ENCODE measurements at places on chromosomes 11 and 22.

GRCh38 chr11:20854215-20854955 lies 185.0 kb downstream of the NELL1 start:
- DNase-seq = no peak

DNA sequence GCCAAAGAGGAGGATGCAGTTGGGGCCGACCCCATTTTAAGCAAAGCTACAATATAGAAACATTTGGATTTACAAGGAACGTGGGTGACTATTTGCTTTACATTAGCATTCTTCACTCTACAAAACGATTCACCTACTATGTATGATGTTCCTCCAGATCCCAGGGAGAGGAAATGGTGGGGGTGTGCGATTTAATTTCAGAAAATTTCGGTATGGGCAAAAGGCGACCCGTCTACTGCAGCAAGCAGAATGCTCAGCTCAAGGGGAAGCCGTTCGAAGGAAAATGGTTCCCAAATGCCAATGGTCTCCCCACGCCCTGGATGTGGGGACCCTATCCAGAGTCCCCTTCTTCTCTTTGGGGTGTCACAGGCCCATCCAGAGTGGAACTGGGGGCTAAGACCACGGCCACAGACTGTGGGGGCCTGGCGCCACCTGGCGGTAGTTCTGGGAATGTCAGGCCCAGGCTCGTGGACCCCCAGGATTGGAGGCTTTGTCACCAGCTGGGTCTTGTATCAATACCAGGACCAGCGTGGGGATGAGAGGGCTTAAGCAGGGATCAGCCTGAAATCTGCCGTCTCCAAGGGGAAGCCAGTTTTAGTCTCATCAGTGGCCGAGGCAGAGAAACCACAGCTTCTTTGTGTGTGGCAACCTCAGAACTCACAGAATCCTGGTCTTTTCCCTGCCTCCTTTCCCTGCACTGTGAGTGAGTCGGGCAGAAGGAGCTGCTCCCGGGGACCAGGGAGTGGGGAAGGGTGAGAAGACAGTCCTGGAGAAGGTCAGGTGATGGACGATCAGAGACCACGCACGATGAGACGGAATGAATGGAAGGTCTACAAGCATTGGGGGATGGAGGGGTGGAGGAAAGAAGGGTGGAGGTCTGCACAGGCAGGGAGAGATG lies 8.4 kb downstream of the LRRC10B start:
- no peak for DNase-seq

- no peak for DNase-seq
Measured at GRCh38 chr22:45446216-45446615, 32.7 kb downstream of the RIBC2 start.

DNA sequence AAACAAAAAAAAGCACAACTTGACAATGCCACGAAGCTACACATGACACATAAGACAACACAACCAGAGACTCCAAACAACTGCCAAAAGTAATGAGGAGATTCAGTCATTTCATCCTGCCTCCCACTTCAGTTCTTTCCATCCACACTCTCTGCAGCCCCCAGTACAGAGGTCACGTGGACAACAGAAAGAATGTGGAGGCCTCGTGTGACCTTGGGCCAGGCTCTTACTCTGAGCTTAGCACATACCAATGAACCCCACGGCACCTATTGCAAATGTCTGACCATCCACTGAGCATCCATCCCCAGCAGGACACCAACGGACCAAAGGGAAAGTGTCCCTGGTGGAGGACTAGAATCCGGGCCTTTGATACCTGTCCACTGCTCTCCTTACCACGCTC lies 12.5 kb downstream of the CBX7 start:
- no peak for DNase-seq

GRCh38 chr22:49015993-49016908 lies 811.4 kb downstream of the BRD1 start:
- DNase-seq = no peak

GRCh38 chr11:92225568-92226330 lies 1.1 kb downstream of the FAT3 start:
- DNase-seq = no peak

DNA sequence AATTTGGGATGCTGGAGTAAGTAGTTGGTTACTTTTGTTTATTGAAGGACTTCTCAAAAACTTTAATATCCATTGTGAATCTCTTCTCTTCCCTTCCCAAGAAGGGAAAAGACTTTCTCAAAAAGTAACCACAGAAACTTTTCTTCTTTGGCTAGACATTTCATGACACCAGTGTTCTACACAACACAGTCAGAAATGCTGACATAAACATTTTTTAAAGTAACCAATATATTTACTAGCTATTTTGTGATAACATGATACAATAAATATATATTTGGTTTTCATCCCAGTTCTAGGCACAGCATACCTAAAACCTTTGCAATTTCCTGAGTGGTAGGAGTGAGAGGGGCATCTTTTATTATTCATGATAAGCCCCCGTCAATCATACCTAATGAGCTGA lies 47.8 kb downstream of the FAM118A start:
- DNase-seq = no peak

DNA sequence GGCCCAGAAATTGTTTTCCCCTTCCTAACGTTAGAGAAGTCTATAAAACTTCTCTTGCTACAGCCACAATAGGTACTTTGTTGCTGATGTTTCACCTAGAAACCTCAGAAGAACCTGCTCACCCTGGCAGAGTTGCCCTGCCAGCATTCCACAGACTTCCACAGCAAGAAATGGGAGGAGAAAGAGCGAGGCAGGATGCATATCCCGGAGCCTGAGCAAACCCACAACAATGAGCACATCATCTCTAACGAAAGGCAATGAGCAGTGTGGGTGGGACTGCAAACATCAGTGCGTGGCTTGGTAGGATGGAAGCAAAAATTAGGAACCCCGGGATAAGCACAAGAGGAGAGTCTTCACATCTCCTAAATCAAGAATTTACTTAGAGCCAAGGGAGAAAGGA lies 892.3 kb downstream of the OPCML start:
- no peak for DNase-seq

- no peak for DNase-seq
Measured at GRCh38 chr11:134228625-134229024, 4.2 kb downstream of the VPS26B start.

DNA sequence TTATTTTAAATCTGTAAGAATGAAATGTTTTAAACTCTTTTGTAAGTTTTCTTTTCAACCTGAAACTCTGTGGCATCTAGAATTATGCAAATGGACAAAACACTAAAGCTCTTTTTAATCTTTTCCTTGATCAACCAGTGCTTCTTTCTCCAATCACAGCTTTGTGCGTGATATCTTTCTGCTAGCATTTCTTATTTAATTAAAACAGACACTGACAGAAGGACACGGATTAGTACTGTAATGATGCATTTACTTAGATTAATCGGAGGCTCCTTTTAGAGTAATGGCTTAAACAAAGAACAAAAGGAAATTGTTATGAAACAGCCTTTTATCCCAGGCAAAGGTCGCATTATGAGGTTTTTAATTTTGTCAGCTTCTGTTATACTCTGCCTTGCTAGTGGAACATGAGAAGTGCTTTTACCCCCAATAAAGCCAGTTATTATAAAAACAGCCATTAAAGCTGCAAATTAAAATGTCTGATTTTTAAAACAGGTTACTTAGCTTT lies 48.5 kb upstream of the SOX6 start:
- no peak for DNase-seq

DNA sequence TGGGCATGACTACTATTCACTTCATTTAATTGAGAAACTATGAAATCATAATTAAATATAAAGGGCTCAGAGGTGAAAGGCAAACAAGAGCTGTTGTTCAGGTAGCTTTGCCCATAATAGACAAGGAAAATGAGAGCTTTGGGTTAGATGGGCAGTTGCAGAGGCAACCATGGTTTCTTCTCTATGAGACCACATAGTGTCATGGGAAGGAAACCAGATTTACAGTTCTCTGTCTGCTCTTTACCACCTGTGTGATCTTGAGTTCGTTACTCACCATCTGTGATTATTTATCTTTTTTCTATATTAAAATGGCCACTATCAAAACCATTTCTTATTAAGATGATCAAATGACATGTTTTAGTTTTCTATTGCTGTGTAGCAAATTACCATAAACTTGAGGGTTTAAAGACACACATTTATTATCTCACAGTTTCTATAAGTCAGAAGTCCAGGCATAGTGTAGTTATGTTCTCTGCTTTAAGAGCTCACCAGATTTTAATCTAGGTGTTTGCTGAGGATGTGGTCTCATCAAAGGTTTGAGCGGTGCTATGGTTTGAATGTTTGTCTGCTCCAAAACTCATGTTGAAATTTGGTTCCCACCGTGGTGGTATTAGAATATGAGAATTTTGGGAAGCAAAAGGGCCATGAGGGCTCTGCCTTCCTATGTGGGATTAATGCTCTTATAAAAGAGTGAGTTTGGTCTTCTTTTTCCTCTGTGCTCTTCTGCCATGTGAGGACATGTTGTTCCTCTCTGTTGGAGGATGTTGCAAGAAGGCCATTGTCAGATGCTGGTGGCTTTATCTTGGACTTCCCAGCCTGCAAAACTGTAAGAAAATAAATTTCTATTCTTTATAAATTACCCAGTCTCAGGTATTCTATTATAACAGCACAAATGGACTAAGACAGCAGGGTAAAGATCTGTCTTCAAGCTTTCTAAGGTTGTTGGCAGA lies 38.2 kb downstream of the OR2AG2 start:
- DNase-seq = no peak

- DNase-seq = peak; percentile 54
Measured at GRCh38 chr11:108647701-108648527, 17.0 kb upstream of the DDX10 start.

GRCh38 chr11:130671801-130672700 lies 223.6 kb downstream of the ADAMTS15 start:
- peak; percentile 35 for DNase-seq

DNA sequence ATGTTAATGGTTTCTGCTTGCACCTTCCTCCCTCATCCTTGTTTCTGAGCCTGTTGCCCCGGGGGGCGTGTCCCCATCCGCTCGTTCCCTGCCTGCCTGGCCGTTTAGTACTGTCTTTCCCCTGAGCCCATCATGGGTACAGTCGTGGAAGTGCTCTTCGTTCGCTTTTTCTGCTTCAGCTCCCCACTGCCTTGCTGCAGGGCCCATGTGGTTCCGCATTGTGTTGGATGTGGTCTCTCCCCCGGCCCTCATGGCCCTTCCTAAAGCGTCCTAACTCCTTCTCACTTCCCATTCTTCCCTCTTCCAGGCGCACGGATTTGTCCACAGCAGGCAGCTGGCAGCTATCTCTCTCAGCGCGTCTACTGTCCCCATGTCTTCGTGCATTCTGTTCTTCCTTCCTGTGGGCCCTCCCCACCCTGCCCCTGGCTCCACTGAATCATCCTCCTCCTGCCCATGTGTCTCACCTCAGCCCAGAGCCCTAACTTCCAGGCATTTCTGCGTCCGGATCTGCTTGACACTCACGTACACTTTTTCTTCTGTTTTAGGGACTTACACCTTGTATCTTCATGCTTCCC lies 98.1 kb downstream of the ZBTB16 start:
- DNase-seq = no peak

DNA sequence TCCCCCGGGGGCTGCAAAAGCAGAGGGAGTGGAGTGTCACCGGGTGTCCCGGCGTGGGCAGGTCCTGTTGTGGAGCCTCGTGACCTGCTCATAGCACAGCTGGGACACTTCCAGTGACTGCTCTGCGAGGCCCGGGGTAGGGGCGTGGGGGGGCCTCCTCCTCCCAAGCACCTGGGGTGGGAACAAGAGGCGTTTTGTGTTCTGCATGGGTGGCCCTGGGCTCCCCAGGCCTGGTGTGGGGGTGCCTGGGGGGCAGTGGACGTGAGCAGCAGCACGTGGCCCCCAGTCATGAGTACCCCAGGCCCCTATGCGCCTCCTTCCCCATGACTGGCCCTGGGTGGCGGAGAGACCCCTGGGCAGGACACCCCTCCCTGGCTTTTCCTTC lies 104.7 kb downstream of the KCNQ1 start:
- DNase-seq = no peak

DNA sequence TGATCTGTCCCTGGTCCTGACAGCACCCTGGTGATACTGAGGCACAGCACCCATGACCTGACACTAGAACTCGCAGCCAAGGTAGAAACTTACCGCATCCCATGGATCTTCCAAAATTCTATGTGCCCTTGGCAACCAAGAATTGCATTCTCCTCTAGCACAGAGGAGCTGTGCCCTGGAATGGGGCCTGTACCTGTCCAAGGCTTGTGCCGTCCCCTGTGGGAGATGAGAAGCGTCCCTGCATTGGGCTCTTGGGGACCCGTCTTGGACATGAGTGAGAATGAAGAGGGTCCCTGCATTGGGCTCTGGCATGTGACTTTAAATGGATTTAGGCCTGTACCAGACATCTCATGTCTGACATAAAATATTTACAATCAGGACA lies 67.1 kb downstream of the GGTLC2 start:
- DNase-seq = no peak

DNA sequence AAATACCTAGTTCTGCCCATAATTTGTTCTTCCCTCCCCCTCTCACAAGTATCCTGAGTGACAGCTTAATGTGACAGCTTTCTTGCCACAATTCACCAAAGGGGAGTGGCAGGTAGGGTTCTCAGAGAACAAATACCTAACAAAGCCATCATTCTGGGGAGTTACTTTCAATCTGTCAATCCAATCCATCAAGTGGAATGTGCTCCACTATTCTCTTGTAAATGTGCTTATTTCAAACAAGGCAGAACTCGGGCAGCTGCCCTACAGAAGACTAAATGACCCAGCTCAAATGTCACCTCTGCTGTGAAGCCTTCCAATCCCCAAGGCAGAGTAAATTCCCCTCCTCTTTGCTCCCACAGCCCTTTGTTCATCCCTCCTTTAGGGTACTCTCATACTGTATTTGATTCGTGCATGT lies 27.8 kb downstream of the LGR4 start:
- peak; percentile 93 for DNase-seq

DNA sequence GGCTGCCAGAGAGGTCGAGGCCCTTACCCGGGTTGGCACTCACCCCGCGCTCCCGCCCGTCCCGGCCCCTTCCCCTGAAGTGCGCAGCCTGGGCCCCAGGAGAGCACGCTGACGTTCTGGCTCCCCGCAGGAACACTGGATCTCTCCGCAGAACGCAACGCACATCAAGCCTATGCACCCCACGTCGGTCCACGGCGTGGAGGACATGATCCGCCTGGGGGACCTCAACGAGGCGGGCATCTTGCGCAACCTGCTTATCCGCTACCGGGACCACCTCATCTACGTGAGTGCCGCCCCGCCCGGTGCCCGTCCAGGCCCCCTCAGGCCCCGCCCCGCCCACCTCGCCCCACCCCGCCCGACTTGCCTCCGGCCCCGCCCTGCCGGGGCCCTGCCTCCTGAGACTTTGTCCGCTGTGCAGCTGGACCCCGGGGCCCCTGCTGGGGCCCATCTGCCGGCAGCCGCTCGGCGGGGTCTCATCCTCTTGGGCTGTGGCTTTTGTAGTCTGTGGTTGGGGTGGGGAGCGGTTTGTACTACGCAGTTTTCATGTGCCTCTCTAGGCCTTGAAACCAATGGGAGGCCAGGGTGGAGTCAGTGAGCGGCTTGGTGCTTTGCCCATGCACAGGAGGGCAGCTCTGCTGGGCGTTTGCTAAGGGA lies 19.7 kb downstream of the MYO7A start:
- DNase-seq = no peak

- no peak for DNase-seq
Measured at GRCh38 chr11:35611741-35612140, 6.5 kb upstream of the FJX1 start.

DNA sequence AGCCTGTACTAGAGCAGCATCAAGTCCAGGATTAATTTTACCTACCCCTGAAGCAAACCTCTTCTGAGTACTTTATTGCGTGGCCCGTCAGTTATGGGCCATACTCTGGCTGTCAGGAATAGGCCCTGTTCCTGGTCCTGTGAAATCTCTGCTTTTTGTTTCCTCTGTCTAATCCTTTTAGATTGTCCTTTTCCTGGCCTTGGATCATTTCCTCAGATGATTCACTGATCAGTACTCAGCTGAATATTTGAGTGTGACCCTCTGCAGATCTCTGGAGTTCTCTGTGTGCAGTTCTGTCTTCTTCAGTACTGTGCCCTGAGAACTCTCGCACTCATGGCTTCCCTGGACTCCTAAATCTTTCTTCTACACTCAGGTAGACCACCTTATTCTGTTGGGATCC lies 123.5 kb downstream of the UVRAG start:
- DNase-seq = no peak

Measured in DMS153 (cell line).